Kasumi-1 (cell line): ENCODE measurements at places on chromosomes 3 and 15.

- no peak for DNase-seq
Observed at GRCh38 chr15:90075420-90076289, 26.6 kb downstream of the IDH2 start.

DNA sequence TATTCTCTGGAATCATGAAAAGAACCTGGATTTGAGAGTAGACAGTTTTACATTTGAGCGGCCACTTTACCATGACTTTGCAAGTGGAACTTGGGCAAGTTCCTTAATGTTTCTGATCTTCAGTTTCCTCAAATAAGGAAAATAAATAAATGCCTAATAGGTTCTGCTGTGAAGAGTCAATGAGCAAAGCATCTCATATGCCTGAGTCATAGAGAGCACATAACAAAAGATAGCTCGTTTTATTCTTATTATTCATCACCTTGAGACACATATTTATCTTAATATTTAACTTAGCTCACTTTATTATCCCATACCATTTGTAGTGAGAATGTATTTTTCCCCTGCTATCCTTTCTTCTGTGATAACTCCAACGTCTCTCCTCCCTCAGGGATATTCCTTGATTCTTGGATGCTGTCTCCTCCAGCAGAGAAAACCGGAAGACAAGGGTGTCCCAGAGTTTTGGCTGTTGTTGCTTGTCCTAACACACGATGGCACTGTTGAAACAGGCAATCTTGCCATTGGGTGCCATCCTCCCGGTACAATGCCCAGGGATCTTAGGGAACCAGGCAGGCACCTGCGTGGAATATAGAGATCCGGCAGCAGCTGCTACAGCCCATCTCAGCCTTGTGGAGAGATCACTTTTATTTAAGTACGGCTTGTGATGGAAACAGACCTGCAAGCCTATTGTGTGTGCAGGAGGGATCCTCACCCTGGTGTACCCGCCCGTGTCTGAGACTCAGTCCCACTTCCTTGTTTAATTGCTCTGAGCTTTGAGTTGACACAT lies 33.3 kb upstream of the VPS33B start:
- peak; percentile 76 for DNase-seq

DNA sequence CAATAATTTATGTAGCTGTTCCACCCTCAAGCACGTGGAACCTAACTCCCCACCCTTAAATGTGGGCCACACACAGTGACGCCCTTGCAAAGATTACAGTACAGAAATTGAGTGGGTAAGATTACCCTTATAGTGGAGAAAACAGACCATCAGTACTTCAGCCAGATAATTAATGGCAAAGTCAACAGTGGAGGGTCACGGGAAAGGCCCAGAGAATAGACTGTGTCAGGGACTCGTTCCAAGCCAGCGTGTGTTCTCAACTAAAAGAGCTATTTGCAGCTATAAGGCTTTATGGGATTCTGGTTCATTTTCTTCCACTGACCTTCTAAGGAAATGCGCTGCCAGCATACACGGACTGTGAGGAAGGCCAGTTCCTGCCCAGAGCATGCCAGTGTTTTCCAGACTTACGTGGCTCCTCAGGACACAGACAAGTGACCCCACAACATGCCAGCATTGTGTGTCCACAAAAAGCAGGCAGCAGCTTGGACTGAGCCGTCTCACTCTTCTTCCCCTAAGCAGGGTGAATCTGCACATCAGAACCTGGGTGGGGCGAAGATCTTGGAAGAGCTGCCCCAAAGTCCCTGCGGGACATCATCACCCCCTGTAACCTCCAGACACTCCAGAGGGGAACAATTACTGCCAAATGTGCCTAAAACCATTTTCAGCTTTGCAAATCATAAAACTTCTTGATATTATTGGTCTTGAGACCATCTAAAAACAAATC lies 428.5 kb downstream of the OCA2 start:
- no peak for DNase-seq

- DNase-seq: no peak
Observed at GRCh38 chr15:59338414-59338813, 34.3 kb downstream of the MYO1E start.

DNA sequence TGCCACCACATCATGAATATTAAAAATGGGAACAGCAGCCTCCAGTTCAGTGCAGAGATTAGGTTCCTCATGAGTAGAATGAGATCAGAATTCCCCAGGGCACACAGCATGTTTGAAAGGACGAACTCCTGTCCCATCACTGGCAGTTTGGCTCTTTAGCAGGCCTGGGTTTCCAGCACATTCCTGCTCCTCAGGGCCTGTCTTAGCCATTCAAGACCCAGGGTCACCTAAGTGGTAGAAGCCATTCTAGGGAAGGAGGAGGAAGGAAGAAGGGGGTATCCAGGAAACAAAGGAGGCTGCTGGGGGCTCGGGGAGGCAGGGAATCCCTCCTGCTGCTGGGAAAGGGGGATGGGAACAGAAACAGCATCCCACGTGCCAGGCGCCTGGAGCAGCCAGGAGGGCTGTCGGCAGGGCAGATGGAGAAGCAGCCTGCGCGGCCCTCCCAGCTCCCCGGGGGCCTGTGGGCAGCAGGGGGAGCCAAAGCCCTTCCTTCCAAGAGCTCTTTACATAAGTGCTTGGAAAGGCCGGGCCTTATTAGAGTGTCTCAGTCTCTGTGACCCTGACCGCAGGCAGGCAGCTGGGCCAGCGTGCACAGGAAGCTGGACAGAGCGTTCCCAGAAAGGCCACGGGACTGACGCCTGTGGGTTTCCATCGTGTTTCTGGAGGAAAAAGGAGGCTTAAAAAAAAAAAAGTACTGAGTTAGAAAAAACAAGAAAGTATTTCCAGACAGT lies 24.7 kb downstream of the LOXL1 start:
- peak; percentile 72 for DNase-seq

DNA sequence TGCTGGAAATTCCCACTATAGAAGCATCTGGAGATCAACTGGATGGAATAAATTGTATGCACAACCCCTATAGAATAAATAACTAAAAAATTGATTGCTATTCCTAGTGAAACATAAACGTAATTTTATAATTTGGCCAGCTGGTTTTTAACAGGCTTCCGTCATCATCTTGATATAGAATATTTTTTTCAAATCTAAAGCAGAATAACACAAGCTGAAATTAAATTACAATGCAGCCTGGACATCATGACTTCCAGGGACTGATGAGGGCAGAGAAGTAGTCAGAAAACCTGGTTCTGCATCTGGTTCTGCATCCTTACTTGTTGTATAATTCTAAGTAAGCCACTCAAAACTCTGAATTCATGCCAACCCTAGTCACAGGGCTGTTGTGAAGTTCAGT lies 146.1 kb downstream of the MEX3B start:
- DNase-seq: no peak

DNA sequence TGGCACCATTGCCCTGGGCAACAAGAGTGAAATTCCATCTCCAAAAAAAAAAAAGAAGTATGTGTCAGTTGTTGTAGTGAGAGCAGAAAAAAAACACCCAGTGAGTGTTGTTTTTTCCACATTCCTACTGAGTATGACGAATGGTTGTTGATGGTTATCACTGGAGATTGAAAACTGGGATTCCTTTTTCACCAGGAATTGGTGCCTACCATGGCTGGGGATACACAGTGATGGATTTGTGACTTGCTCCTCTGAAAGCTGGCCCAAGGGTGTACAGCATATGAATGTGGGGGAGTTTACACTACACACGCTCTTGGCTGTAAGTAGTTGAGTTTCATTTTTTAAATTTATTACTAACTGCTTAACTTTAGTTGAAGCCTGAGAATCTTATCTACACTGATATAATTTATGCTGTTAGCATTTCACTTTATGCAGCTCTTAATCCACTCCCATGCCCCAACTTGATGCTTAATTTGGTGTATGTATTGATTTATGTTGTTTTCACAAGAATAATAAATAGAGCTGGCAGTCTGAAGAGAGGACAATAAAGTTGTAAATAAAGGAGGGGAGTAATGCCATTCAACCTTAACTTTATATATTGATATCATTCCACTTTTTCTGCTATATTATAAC lies 56.0 kb upstream of the MME start:
- no peak for DNase-seq

- DNase-seq: no peak
Observed at GRCh38 chr3:104412608-104413580, 953.8 kb upstream of the ALCAM start.

DNA sequence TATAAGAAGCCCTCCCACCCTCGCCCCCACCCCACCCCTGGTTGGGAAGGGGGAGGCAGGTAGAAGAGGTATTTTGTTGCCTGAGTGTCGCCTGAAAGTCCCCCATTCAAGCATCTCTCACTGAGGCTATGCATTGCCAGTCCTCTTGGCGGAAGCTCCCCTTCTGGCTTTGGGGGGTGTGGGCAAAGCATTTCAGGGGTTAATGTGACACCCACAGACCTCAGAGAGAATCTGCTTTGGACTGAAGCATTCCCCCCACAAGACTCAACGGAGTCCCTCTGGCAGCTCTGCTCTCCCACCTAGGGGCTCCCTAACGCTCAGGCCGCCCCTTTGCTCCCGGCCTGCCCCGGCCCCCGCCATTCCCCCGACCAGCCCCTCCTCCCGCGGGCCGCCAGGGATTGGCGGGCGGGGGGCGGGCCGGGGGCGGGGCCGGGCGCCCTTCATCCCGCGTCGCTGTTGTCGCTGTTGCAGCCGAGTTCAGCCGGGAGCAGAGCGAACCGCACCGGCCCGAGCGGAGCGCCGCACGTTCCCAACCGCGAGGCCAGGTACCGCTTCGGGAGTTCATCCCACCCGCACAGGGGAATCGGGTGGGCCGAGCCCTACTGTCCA lies at the start of gene SLC38A3:
SLC38A3 (plus strand) TSS at position 468 of the 609 bp plus-strand sequence. CDS start 8,929 bp downstream, outside the sequence.
- peak; percentile 27 for DNase-seq

DNA sequence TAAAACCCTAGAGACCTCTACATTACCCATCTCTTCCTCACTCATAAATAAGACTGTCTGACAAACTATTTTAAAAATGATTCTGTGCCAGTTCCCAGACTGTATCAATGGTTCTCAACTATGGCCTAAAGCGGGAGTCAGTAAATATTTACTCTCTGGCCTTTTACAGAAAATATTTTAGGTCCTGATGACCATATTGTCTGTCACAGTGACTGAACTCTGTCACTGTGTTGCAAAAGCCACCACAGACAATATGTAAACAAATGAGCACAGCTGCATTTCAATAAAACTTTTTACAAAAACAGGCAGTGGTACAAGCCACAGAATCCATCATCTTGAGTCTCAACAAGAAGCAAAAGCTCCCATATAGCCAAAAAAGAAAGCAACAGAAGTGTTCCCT lies 45.4 kb downstream of the PLOD2 start:
- DNase-seq: no peak

DNA sequence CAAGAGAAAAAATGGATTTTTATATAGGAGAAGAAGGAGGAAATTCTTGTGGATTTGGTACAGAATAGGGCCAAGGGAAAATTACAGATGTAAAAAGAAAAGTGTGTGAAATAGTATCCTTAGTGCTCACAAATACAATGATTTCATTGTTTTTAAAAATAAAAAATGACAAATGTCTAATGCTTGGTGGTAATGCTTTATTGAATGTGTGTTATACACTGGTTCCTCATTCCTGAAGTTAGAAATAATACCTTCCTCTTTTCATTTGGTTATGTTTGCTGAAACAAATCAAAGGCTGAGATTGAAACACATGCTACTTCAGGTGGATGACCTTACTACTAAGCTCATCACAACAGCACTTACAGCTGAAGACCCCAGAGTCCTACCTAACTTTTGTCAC lies 37.7 kb upstream of the CCR2 start:
- DNase-seq: no peak

DNA sequence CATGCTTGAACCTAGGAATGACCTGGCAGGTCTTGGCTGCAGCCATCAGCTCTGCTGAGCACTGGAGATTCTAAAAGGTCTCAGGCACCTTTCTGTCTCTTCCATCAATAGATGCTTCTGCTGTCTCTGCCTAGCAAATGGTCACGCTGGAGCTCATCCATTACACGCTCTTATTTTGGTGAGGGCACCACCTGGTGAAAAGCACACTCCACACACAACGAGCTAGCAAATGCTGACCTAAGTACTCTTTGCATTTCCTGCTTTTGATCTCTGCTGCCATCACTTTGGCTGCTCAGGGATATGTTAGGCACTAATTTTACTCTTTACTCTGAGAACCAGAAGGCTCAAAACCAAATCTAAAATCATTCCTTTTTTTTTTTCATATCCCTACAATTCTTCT lies 91.3 kb downstream of the RAB11A start:
- no peak for DNase-seq

DNA sequence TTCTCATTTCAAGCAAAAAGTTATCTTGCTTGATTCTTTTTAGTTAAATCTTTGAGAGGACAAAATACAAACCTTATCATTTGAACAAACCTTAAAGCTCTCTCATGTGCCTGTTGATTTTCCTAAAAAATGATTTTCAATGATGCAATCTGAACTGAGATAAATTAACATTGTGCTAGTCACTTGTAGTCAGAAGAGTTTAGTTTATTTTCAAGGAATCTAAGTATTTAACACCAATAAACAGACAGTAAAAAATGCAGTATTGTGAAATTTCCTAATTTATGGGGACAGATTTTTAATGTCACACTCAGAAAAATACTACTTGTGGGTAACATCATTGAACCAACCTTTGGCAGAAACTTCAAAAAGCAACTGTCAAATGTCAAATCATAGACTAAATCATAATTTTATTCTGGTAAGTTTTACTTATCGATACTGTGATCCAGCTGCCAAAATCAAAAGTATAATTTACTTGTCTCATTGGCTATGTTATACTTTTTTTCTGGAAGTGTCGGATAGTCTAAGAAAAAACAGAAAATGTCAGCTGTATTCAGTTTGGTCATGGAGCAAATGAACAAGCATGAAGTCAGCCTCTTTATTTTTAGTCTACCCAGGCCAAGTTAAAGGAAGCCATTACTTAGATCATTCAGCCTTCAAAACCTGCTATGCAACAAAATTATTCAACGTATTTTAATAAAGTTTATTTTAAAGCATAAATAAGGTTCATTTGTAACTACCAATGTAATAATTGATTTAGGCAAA lies 52.4 kb upstream of the FNDC3B start:
- no peak for DNase-seq

GRCh38 chr3:49799105-49799504 lies 568 bp downstream of the CDHR4 start:
- no peak for DNase-seq

DNA sequence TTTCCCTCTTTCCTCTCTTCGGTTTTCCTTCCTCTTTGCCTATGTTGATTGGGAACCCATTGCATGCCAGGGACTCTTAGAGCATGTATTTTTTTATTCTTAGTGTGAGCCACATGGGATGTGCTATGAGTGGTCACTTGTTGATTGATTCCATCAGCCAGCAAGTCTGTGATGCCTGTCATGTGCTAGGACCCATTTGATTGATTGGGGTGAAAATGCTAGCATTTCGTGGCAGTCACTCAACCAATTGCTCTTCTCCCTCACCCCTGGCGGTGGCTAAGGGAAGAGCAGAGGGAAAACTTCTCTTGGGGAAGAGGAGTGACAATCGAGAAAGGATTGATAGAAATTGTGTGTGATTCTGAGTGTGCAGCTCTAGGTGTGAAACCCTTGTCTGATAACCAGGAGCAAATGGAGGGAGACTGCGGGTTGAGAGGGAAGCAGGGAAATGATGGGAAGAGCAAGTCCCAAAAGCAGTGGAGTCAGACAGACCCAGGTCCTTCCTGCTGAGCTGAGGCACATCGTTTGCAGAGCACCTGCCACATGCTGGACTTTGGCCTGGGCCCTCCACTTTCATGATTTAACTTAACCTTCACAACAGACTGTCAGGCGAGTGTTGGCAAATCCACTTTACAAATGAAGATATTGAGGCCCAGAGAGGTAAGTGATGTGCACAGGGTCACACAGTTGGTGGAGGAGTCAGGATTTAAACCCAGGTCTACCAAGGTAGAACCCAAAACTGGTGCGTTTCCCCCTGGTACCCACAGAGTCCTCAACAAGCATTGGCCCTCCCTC lies 40.0 kb downstream of the SLC6A11 start:
- no peak for DNase-seq
